Suppressor macrophage treated with lipopolysaccharide for 1 hour (primary cell): ENCODE measurements at places on chromosomes 6 and 20.
A peak's percentile ranks its signal among the peaks of the same experiment; 100 is the strongest.

GRCh38 chr6:45422503-45423110 lies 44.9 kb upstream of the SUPT3H start:
- peak; percentile 32 for DNase-seq

GRCh38 chr6:147642458-147642857 lies 134.0 kb downstream of the SAMD5 start:
- DNase-seq, result no peak

DNA sequence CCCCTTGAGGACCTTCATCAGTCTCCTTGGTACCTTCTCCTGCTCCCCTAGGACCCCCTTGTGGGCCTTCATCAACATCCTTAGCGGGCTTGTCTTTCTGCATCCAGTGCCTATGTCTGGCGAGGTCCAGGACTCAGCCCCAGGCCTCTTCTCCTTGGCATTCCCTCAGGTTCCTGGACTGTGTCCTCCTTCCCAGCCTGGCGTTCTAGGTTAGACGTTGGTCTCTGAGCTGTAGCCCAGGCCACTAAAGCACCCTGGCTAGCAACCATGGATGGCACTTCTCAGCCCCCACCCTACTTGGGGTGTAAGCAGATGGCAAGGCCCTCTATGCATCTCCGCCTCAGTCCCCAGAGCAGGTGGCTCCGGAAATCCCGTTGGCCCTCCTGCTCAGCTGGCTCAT lies 51.5 kb upstream of the NNAT start:
- DNase-seq, result no peak

DNA sequence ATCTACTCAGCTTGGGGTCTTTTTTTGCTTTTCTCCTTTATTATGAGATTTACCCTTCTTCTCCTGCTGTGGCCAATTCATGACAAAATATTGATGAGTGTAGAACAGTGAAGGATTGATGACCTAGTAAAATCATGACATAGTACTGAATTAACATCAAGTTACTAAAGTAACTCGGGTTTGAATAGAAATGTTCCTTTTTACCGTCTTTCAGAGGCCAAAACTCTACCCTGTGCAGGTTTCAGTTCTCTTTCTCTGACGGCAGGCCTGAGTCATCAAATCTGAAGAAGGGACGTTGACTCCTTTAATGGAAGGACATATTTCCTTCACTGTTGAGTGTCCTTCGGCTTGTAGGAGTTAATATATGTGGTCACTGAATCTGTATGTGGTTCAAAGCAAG lies 80.7 kb downstream of the RREB1 start:
- DNase-seq, result peak; percentile 97

DNA sequence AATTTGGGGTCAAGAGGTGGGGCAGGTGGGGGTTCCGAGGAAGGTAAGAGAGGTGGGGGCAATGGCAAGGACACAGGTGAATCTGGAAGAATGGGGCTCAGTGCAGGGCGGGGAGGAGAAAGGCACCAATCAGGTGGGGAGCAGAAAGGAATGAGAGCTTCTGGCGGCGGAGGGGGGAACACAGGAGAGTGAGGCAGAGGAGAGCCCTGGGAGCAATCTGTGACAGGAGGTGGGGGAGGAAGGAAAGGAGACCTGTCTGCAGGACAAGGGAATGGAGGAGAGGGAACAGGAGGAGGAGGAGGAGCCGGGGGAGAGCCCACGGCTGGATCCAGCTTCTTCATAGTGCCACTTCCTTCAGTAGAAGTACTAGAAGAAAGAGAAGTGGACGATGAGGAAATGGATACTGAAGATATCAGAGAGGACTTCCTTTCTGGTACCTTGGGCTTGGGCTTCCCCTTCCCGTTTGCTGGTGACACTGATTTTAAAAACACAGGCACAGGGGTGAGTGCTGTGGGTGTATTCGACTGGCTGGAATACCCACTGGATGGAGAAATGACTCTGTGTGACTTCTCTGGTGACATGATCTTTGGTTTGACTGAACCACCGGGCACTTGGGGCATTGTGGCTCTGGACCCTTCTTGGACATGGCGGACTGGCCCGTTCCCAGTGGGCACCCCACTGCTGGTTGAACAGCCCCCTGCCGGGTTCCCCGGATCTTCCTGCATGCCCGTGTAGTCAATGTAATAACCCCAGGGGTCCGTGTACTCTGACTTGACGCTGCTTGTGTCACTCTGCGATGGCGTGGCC lies 27.4 kb downstream of the HEBP2 start:
- peak; percentile 89 for DNase-seq

DNA sequence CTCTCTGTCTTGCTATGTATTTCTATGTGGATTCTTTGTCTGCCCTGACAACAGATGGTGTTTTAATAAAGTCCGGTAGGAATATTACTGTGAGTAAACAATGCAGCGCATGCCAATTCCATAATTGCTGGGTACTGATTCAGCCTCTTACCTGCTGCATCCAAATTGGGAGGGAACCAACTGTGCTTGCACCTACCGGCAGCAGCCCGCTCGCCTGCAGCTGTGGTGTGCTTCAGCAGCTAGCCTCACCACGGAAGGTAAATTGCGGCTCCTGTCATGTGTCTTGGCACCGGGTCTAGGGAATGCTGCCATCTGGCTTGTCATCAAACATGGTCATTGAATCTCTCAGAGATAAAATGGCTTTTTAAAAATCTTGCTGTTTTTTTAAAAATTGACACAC lies 704.8 kb upstream of the SLC35B3 start:
- no peak for DNase-seq

- DNase-seq, result no peak
These were observed 84.5 kb upstream of the FAM184A start for GRCh38 chr6:119163006-119163405.

GRCh38 chr6:110933912-110934311 lies 24.6 kb upstream of the GTF3C6 start:
- peak; percentile 80 for DNase-seq

DNA sequence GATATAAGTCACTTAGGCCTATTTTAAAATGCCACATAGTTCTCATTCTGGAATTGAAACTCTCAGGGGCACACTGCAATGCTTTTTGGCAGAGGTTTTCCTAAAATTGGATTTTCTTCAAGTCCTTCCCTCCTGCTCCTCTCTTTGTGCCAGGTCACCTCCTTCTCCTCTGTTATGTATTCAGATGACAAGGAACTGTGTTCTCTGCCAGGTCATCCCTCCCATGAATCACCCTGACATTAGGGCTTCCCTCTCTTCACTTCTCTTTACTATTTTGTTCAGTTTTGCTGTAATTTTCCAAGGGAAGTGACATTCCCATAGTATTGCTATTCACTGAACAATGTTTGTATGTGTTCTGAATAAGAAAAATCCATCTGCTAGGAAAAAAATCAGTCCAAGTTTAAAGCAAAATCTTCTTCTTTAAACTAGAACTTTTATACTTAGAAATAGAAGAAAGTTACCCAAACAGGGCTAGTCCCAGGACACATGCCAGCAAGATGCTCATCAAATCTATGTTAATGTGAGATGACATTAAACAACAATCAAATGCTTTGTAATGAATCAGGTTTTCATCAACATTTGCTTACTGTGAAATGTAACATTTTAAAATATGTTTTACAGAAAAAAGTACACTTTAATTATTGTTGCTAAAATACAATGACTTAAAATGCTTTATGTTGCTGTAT lies 461.1 kb downstream of the MMUT start:
- DNase-seq, result no peak

DNA sequence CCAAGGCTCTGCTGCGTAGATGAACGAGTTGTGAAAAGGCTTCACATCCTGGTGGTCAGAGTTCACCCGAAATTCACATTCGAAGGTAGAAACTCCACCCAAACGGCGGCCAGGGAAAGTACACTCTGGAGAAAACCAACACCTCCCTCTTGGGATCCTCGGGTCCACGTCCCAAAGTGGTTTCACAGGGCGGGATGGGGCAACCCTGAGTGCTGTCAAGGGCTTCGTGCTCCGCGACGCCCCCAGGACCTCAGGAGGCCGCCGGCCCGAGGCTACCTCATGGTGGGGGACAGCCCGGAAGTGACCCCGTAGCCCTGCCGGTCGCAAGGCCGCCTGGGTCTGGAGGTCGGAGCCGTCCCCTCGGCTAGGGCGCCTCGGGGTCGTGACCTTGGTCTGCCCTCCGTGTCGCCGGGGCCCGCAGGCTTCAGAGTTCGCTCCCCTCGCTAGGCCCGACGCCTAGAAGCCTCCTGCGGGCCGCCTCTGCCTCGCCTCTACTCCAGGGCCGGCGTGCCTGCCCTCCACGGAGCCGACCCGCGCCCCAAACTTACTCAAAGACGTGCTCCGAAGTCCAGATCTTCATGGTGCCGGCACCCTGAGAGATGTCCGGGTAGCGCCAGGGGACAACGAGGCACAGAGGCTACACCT lies at the start of gene PRELID3B:
Gene PRELID3B, minus strand, starts transcription at position 636 of the 645 bp plus-strand sequence. Its CDS starts 56 bp downstream, at position 580.
- peak; percentile 33 for DNase-seq

GRCh38 chr6:167330750-167331149 lies 5.9 kb downstream of the TTLL2 start:
- no peak for DNase-seq

DNA sequence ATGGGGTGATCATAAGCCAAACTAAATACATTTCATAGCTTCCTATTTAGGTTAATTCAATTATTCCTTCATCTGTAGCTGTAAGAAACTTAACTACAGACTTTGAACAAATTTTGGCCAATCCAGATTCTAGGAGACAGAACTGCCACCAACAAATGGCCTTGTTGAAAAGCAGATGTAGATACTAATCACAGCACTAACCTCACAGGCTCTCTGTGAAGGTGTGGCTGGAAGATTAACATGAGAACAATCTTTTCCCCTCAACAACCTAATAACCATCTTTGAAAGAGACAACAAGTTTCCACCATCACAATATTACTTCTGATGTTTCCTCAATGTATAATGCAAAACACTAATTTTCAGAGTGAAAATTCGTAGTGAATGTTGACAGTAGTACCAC lies 87.8 kb downstream of the SESN1 start:
- no peak for DNase-seq

DNA sequence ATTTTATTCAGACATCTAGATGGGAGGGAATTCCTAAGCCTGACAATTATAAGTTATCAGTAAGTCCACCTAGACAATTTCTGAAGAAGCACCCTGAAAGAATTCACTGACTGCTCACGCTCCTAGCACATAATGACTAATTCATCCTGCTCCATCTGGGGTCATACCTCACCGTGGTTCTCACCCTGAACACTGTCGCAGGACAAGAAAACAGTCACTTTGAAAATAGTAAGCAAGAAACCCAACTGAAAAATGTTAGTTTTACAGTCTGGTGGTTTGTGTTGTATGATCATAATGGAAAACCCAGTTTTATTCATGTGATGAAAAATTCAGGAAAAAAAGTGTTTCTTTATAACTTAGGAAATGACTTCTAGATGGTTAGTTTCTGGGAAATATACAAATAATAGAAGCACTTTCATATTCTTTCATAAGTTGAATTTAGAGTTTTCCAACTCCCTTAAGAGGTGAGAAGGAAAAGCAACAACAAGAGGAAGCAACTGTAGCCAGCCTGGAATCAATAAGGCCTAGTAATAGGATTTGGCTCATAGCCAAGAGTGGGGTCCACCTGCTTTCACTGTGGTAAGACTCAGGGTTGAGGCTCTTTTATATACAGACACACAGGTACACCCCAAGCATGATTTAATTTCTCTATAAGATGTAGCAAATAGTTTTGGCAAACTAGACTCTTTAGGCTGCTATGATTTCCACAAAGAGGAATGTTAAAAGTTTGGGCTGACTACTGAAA lies 94.1 kb downstream of the HIVEP2 start:
- DNase-seq, result peak; percentile 39

- peak; percentile 100 for DNase-seq
These were observed 94.2 kb downstream of the RREB1 start for GRCh38 chr6:7201732-7202541.

DNA sequence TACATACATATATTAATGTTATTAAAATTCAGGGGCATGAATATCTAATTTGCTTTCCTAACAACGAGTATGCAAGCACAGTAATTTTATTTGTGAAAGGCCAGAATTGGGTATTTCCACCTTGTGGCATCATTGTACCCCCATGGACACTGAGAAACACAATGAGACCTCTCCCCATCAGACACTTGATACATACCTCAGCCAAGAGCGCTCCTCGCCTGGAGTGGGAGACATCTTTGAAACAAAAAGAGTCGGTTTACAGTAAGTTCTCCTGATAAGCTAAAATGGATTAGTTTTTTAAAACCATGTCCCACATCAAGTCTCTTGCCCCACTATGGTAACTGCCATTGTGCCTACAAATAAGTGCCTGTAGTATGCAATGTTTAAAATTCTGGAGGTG lies 2.1 kb downstream of the CNR1 start:
- no peak for DNase-seq
